ENCODE measurements at places on chromosomes 5 and 9.

GRCh38 chr5:34791761-34792244 is 47.2 kb upstream of the TTC23L start:
- DNase-seq = no peak

- DNase-seq = peak; percentile 85
Observed at GRCh38 chr9:113155911-113156588, 5.2 kb downstream of the SLC31A2 start.

GRCh38 chr5:112355058-112355685 is 63.9 kb downstream of the EPB41L4A start:
- DNase-seq = no peak

- no peak for DNase-seq
Observed at GRCh38 chr9:106796771-106797170, 66.2 kb upstream of the ZNF462 start.

DNA sequence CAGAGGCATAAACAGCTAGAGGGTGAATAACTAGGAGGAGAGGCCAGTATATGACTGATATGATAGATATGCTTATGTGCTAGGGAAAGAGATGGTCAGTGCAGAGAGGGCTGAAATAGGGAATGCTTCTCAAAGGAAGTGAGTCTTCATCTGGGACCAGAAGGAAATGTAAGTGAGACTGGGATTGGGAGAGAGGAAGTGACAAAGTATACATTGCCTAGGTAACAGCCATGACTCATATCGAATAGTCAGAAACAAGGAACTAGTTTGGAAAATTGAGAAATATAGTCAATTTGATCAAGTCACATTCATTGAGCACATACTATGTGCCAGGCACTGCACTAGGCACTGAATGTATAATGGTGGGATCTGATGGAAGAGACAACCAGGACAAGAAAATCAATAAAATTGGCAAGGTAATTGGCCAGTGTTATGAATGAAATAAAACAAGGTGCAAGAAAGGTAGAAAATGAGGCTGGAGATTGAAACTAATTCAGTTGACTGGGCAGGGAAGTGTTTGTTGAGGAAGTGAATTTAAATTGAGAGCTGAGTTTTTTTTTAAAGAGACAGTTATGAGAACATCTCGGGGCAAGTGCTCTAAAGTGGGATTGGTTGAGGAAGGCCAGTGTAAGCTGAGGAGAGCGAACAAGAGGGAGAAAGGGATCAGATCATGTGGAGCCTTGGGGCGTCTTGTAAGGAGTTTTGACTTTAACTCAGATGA is 4.3 kb downstream of the ERAP2 start:
- no peak for DNase-seq

DNA sequence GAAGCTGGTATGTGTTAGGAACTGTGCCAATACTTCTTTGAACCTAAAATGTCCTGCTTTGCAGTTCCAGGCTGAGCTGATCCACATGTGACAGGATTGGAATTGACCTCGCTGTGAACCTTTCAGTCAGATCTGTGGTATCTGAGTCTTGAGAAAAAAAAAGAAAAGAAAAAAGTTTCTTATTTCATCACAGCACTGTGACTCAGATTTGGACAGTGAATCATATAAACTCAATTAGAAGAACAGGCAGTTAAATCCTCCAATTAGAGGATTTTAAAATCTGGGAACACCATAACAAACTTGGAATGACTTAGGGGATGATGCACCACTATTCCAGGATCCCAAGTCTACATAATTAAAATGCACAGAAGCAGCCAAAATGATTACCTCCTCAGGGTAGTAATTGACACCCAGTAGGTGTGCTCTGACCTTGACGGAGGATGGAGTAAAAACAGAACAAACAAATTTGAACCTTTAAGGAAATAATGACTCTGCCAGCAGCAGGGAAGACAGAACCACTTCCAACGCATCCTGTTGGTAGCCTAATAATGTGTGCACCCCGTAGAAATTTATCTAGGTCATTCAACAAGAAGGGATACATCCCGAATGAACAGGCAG is 57.8 kb upstream of the RAI14 start:
- DNase-seq = no peak

GRCh38 chr5:143309661-143310431 is 93.6 kb downstream of the NR3C1 start:
- no peak for DNase-seq

GRCh38 chr5:96547486-96547885 is 114.4 kb upstream of the PCSK1 start:
- no peak for DNase-seq

GRCh38 chr5:88183255-88183654 is 85.4 kb downstream of the TMEM161B start:
- no peak for DNase-seq

- DNase-seq = peak; percentile 51
Observed at GRCh38 chr5:143698574-143698973, 113.4 kb upstream of the HMHB1 start.

DNA sequence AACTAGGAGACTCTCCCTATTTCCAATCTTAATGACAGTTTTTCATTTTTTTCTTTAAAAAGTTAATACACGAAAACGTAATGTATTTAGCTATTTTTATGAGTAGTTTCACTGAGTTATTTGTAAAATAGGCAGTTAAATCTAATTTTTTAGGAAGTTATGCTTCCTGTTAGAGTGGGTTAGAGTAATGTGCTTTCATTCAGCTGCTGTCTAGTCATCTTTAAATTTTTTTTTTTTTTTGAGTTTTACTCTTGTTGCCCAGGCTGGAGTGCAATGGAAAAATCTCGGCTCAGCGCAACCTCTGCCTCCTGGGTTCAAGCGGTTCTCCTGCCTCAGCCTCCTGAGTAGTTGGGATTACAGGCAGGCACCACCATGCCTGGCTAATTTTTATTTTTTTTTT is 34.0 kb downstream of the CDC42SE2 start:
- DNase-seq = no peak

GRCh38 chr9:108691614-108692013 is 164.2 kb downstream of the ACTL7B start:
- DNase-seq = no peak

GRCh38 chr5:122153774-122154173 is 24.4 kb downstream of the ZNF474 start:
- DNase-seq = no peak

- no peak for DNase-seq
Observed at GRCh38 chr5:110055302-110055701, 365.6 kb downstream of the MAN2A1 start.
